CD4-positive, alpha-beta T cell treated with Interleukin-6 at 100 ng/mL for 8 hours (primary cell): ENCODE measurements at places on chromosomes 1 and 21.

DNA sequence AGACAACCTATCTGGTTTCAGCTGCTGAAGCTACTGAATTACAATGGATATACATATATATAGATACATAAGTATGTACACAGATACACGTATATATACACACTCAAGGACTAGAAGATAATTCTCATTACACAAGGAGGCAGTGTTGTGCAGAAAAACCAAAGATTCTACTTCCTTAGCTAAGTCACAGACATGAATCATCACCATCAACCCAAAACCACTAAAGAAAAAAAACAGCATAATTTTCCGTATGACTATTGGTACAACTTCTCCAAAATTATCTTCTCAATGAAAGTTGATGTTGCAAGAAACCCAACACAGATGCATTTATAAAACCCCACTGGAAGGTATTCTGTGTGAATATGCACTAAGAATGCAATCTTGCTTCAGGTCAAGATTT is 36.8 kb upstream of the RPF1 start:
- peak; percentile 76 for DNase-seq

- DNase-seq, result no peak
Observed at GRCh38 chr1:238672262-238672661, 714.1 kb upstream of the CHRM3 start.

GRCh38 chr1:8980656-8981055 is 35.0 kb downstream of the CA6 start:
- no peak for DNase-seq

- peak; percentile 55 for DNase-seq
Observed at GRCh38 chr21:14581902-14582457, 35.9 kb upstream of the SAMSN1 start.

- DNase-seq, result no peak
Observed at GRCh38 chr1:41357451-41358101, 3.7 kb upstream of the FOXO6 start.

GRCh38 chr21:44405948-44406872 is 49.1 kb upstream of the LRRC3 start:
- no peak for DNase-seq

DNA sequence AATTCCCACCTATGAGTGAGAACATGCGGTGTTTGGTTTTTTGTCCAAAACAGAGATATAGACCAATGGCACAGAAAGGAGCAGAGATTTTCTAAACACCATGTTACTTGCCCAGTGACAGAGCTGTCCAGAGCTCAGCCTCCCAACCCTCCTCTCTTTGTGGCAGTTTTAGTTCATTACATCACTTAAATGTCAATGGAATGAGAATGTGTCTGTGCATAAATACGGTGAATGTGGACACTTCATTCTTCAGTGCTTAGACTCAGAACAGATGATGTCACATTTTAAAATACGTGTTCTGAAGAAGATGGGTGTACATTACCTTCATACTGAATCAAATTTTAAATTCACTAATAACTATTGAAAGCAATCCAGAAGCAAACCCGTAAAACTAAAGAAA is 374.9 kb downstream of the DSCAM start:
- DNase-seq, result no peak

DNA sequence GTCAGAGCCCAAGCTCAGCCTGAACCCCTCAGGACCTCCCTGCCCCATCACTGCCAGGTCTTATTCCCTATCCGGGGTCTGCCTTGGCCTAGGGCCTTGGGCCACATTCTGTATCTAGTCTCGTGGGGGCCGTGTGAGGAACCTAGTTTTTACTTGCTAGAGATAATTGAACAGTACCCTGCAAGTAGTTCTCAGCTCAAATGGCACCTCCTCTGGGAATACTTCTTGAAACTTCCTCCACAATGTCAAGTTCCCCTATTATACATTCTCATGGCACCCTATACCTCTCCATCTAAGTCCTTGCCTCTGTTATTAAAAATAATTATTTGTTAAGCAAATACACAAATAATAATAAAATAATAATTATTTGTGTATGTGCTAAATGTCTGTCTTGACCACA is 32.9 kb upstream of the CSF1 start:
- DNase-seq, result no peak

DNA sequence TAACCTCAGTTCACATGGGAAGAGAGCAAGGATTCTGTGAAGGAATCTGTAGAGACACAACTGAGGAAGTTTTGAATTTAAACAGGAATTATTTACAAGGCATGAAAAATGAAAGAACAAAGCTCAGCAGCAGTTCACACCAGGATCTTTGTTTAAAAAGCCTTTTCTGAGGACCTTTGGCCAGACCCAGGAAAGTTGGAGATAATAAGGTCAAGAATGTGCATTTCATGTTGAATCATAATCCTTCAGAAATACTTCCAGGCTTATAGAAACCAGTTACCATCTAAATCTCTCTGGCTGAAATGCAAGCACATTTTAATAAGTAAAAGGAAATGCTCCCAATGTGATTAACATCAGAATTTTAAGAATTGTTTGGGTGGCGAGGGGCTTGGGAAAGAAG is 2.7 kb downstream of the CLIC6 start:
- DNase-seq, result no peak

DNA sequence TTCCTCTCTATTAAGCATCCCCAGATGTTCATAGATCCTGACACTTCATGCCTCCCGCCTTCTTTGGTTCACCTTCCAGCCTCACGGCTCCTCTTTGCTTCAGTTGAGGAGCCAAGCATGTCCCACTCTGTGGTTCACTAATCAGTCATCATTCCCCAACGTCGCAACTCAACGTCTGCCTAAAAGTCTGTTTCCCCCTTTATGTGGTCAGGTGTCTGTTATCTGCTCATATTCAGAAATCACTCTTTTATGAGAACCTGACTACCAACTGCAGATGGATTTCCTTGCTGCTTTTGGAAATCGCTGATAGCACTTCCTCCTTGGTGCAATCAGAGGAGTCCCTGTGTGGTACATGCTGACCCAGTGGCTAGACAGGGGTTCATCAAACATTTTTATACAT is 94.1 kb upstream of the VANGL1 start:
- no peak for DNase-seq

GRCh38 chr1:166975361-166976129 is at the start of gene ILDR2:
Gene ILDR2, minus strand, starts transcription at chr1:166975540. Its CDS starts 272 bp downstream, at chr1:166975268.
- DNase-seq, result peak; percentile 23

- no peak for DNase-seq
Observed at GRCh38 chr1:221693087-221693486, 48.8 kb downstream of the DUSP10 start.

- DNase-seq, result no peak
Observed at GRCh38 chr1:26771643-26772321, 16.0 kb upstream of the PIGV start.

DNA sequence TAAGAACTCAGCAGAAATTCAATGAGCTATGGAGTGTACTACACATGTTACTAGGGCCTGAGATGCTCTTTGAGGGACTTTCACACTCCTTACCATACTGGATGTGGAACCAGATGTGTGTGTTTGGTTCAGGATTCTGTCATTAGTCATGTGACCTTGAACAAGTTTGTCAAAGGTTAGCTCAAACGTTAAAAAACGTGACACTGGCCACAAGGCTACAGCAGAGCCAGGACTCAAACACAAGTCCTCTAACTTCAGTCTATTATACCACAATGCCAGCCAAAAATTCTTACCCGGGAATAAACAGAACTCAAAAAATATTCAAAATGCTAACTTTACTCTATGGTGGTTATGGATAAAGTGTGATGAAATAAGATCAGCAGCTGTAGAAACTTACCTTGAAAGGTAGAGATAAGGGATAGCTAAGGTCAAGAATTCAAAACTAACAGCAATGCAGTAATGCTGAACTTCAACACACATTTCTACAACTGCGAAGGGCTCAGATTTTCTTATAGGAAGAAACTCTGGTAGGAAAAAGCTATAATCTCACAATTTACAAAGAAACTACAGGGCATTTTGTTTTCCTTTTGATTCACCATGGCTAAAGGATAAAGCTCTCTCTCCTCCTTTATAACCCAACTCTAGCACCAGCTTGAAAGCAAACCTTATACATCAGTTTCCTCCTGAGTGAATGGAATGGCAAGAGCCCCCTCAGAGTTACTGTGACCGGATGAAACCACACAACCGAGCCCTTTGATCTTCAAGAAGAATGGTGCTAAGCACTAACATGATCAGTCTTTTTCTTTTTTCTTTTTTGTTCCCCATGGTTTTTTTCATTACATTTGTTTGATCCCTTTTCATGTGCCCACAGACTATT is 233.9 kb downstream of the SLC45A1 start:
- no peak for DNase-seq

DNA sequence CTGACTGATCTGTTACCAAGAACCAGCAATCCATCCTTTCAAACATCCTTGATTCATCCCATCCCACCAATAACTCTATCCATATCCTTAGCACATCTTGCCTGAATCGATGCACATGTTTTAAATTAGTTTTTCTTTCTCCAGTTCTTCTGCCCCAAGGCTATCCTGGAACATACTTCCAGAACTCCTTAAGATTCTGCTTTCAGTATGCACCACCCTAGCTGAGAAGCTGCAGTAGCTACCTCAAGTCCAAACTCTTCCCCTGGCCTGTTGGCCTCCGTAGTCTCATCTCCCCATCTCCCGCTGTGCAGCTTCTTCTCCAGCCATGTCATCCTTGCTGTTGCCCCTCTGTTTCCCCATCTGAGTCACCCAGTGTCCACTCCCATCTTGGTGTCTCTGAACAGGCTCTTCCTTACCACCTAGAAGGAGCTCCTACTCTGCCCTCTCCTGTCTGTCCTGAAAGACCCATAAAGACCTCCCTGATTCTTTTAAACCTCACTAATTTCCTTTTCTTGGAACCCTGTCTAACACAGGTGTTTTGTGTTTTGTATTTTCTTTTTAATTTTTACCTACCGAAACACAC is 108.0 kb downstream of the SGIP1 start:
- no peak for DNase-seq

- no peak for DNase-seq
Observed at GRCh38 chr1:29682919-29683295, 446.6 kb downstream of the PTPRU start.

GRCh38 chr1:29254346-29254745 is 18.0 kb downstream of the PTPRU start:
- DNase-seq, result no peak

- DNase-seq, result no peak
Observed at GRCh38 chr1:17713993-17714392, 41.1 kb upstream of the ACTL8 start.

DNA sequence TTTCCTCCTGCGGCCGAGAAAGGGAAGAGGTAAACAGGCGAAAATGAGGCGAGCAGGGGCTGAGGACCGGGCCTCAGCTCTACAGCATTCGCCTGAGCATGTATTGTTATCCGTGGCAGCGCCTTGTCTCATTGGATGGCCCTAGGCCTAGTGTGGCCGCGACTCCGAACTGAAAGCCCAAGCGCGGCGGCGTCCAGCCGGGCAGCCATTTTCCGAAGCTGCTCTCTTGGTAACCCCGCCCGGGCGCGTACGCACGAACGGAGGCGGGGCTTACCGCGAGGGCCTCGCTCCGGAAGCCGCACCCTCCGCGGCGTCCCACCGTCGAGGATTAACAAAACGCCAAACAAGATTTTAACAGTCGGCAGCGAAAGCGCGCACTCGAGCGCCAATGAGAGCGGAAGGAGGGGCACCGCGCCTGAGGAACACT is 797 bp upstream of the USP1 start:
- no peak for DNase-seq

DNA sequence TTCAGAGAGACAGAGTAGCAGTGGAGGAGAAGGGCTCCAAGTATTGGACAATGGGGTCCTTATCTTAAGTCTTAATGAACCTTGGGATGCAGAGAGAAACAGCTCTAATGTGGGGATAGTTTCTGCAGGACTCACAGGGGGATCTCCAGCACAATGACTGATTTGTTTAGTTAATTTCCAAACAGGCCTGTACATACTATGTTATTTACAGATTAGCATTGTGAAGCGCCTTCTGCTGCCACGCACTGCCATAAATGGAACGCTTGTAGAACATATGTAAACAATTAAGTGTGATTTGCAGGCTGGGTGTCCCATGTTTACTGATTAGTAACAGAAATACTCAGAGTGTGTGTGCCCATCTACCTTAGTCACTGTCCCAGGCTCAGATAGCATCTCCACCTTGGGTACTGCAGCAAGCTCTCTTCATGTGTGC is 56.1 kb downstream of the NTPCR start:
- no peak for DNase-seq

GRCh38 chr1:79497193-79497773 is 490.8 kb upstream of the ADGRL4 start:
- no peak for DNase-seq

DNA sequence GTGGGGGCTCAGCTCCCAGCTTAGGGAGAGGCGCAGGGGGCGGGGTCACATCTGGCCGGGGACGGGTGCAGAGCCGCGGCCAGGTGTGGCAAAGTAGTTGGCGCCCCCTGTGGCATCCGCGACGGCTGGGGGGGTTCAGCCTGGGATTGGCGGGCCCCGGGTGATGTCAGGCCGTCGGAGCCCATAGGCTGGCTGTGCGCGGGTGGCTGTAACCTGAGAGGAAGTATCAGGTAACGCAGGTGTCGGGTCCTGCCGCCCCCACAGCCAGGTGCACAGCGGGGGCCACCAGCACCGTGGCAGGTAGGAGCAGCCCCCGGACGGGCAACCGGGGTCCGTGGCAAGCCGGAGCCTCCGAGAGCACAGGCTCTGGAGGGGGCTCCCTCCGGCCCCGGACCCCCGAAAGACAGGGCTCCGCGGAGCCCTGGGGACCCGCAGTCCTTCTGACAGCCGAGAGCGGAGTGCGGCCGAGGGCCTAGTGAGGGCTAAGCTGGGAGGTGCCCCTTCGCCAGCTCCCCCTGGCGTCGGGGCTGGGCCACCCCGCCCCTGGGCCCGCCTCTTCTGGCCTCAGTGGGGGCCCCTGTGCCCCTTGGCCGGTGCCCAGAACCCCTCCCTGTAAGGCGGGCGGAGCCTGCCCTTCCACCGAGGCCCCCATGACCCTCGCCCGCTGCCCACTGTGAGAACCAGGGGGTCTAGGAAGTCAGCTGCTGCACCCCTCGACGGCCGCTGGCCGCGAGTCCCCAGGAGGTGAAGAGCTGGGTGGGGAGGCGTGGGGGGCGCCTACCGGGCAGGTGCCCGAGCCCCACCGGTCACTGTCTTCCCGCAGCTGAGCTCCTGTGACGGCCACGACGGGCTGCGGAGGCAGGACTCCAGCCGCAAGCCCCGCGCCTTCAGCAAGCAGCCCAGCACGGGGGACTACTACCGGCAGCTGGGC is 17.9 kb downstream of the TNFRSF25 start:
- peak; percentile 48 for DNase-seq

DNA sequence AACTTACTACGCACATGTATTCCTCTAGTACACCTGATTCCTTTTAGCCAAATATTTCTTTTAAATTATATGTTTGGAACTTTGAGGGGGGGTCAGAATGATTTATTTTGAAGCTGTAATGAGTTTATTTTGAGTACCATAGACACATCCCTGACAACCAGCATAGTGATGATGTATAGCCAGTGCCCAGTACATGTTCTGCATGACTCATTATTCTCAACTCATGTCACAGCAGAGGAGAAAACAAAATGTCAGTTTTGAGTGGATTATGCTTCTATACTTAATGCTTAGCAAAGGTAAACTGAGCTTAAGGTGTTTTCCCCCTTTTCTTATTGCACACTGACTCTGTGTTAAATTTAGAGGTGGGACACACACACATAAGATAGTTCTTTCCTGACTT is 22.4 kb upstream of the LEPR start:
- DNase-seq, result no peak

GRCh38 chr1:4986306-4986705 is 331.9 kb downstream of the AJAP1 start:
- no peak for DNase-seq
